HTR-8/SVneo (cell line): ENCODE measurements at places on chromosomes 4 and X.

DNA sequence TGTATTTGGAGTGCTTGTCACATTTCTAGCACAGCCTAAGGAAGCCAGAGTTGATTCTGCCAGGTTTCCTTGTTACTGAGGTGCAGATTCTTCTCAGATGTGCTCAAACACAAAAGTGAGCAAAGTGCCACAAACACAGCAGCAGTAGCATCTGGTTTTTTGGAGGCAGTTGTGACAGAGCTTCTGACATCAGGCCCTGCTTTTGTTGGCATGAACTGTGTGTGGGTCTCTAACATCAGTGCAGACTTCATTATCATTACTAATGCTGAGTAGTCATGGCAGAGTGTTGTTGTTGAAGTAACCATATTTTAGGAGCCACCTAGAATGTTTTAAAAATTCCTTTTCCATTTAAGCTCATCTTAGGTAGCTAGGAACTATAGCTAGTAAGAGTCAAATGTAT, 656.6 kb downstream of the ANKRD50 start:
- DNase-seq = no peak

- no peak for DNase-seq
These were observed 94.5 kb upstream of the RASGEF1B start for GRCh38 chr4:81566161-81566591.

GRCh38 chrX:111830571-111830970, 45.4 kb upstream of the TRPC5OS start:
- no peak for DNase-seq

GRCh38 chr4:83890816-83891215, 354.9 kb downstream of the GPAT3 start:
- no peak for DNase-seq

DNA sequence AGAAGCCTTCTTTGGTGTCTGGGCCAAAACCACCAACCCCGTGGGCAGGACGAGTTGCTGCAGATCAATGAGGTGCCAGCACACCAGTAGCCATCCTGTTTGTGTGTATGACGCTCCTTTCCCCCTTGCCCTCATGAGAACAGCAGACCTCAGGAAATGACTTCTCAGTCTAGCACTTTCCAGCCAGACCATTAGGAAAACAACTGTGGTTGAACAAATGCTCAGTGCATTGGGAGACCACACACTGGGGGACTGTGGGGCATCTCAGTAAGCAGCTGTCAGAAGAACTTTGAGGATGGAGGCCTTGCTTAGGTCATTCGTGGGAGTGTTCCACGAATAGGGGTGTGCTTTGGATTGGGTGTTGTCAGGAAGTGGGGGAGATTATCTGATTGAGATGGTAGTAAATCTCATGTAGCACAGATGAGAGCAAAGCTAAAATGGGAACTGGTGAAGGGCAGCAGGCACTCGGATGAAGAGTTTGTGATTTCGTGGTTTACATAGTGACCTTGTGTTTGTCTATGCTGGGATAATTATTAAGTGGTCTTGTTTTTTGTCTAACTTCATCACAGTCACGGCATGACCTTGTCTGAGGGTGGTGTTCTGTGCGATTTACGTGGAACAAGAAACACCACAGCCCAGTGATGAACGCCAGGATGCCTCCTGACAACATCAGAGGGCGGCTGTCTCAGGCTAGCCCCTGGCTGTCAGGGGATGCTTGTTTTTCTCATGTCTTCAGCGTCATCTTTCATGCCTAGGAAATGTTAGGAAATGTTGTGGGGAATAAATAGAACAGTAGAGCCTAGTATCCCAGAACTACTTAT, 70.1 kb downstream of the USP46 start:
- DNase-seq = no peak

DNA sequence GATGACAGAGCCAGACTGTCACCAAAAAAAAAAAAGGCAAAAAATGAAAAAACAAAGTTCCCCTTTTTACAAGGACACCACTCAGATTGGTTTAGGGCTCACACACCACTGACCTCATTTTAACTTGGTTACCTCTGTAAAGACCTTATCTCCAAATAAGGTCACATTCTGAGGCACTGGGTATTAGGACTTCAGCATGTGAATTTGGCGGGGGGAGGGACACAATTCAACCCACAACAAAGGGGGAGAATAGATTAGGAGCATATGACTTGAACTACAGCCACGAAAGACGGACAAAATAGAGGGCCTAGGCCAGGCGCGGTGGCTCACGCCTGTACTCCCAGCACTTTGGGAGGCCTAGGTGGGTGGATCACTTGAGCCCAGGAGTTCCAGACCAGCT, 31.0 kb upstream of the ARAF start:
- DNase-seq = no peak

DNA sequence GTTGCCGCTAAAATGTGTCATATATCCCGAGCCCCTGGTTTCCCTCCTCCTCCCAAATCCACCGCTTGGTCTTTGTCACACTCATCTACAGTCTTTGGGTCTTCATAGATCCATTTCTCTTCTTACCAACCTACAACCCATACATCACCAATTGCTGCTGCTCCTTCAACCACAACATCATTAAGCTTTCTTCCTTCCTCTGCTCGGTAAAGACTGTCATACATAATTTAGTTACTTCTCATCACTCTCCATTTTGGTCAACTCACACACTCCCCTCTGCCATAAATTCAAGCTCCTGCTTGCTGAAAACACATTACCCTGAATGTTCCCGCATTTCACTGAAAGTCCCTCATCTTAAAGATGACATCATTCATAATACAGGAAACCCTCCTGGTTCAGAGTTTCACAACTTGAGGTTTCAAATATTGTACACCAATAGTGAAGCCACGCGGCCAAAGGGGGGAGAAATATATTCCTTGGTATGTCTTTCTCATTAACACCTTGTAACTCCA, 1.7 kb upstream of the DCTD start:
- DNase-seq = no peak

- DNase-seq = peak; percentile 86
These were observed 241.4 kb upstream of the PGRMC2 start for GRCh38 chr4:128528793-128529553.
